Activated CD4-positive, alpha-beta T cell treated with anti-CD3 and anti-CD28 coated beads for 48 hours (primary cell): ENCODE measurements at places on chromosomes 4 and X.
A peak's percentile ranks its signal among the peaks of the same experiment; 100 is the strongest.

DNA sequence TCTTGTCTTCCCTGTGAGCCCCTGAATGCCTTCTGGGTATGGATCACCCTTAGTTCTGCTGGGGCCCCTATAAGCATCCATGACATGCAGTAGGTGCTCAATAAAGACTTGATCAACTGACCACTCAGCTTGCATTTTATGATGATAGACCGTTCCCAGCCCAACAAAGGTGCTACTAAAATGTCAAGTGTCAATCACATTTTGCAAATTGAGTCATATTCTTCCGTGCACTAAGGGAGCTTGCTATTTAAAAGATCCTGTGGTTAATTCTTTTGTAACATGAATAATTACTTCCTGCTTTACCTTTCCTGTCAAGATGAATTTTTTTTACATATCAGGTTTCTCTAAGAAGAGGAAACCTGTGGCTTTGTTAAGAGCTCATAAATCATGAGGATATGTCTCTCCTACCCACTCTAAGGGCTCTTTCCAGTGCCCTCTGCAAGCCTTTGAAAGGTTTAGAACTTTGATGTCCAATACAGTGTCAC is 47.6 kb downstream of the SH3KBP1 start:
- DNase-seq = no peak

- DNase-seq = peak; percentile 3
These were observed at the start of gene KLHL13 for GRCh38 chrX:118116713-118117550. KLHL13 (minus strand) TSS chrX:118116810; CDS start chrX:118028473, 88,337 bp downstream.

- no peak for DNase-seq
These were observed 124.6 kb downstream of the NDST3 start for GRCh38 chr4:118158763-118159375.

- no peak for DNase-seq
These were observed 196.6 kb downstream of the PRDM5 start for GRCh38 chr4:120725639-120726580.

- DNase-seq = no peak
These were observed 79.1 kb upstream of the LCORL start for GRCh38 chr4:18100657-18101056.

DNA sequence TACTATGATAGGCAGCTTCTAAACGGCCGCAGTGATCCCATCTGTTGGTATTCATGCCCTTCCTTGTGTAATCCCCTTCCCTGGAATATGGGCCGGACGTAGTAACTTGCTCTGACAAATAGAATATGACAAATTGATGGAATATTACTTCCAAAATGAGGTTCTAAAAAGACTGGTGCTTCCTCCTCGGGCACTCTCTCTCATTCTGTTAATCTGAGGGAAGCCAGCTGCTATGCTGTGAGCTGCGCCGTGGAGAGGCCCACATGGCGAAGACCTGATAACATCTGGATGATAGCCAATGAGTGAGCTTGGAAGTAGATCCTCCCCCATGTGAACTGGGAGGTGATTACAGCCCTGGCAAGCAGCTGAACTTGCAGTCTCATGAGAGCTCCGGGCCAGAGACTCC is 27.2 kb upstream of the SLC25A4 start:
- DNase-seq = peak; percentile 18

- DNase-seq = no peak
These were observed 11.7 kb downstream of the MORF4L2 start for GRCh38 chrX:103674531-103675454.

DNA sequence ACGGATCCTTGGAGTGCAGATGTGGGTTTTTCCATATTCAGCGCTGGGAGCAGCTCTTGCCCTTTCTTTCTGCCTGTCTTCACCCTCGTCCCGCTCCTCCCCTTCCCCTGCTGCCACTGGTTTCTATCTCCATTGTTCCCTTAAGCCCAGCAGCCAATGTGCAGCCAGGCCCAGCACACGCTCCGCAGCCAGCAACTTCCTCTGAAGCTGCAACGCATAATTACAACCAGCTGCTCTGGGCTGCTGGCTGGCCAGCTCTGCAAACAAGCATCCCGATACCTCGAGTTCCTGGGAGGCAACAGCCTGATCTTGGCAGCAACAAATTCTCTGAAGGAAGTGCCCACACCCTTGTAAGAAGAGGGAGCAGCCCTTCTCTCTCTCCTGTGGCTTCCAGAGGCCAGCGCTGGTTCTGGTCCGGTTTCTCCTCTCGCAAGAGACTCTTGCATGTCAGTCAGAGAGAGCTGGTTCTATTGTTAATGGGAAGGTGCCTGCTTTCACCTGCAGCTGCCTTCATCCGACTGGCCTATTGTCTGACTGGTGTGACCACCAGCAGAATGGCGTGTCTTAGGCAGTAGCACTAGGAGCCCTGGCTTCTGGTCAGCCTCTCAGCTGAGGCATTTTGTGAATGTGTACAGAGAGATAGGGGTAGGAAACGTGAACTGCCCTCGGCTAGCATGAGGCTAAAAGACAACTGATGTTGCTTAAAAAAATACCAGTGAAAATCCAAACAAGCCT is 83.8 kb upstream of the MAML3 start:
- no peak for DNase-seq

DNA sequence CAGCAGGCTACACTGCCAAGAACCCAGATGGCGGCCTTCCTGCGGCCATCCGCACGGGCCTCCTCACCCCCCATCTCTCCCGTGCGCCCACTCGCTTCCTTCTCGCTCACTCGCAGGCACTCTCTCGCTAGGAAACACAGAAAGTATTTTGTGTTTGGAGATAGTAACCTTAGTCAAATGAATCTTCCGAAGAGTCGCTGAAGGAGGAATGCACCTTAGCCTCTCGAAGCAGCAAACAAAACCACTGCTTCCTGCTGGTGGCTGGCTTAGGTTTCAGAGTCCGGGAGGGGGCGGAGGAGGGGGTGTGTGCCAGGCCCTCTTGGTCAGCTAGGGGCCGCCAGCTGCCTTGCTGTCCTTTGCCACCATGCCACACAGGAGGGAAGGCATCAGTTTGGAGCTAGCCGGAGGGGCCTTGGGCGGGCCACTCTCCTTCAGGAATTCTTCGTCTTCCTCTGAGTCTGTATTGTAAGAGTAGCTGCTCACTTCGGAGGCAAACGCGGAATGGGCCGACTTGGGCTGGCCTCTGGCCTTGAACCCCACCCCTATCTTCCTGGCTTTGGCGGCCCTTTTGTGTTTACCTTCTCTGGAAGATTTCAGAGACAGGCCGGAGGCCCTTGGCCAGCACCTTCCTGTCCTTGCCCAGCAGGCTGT is 73.2 kb upstream of the UCP1 start:
- DNase-seq = no peak

DNA sequence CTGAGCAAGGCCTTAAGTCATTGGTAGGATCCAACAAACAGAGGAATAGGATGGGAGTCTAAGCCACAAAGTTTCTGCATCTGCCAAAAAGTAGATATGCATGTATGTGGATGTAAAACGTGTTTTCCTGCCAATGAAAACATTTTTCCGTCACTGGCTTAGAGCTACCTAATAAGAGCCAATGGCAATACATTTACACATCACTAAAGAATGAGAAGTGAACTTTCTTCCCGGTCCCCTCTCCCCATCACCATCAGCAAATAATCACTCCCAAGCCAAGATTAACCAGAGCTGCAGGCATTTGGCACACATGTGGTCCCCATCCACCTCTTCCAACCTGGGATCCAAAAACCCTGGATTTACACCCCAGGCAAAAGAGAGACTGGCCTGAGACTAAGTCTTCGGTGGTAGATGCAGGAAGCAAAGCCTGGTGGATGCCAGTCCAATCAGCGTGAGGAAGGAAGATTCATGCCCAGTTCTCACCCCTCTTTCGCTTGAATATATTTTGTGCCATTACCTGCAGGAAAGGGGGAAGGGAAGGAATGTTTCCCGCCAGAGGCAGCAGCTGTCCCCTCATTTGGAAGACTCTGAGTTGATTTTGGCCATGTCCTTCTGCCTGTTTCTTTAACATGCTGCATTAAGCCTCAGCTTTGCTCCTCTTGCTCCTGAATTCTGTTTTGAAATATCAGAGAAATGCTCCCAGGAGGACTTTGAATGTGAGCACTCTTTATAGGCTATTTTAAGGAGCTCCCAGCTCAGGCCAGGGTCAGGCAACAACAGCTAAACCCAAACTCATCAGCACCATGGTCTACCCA is 131.4 kb downstream of the CHIC2 start:
- no peak for DNase-seq

- peak; percentile 35 for DNase-seq
These were observed at the start of gene STBD1 for GRCh38 chr4:76305971-76306881. STBD1 (plus strand) TSS chr4:76306733; CDS start chr4:76306770, 37 bp downstream.

- DNase-seq = no peak
These were observed 2301.3 kb upstream of the TENM3 start for GRCh38 chr4:179941911-179942310.

DNA sequence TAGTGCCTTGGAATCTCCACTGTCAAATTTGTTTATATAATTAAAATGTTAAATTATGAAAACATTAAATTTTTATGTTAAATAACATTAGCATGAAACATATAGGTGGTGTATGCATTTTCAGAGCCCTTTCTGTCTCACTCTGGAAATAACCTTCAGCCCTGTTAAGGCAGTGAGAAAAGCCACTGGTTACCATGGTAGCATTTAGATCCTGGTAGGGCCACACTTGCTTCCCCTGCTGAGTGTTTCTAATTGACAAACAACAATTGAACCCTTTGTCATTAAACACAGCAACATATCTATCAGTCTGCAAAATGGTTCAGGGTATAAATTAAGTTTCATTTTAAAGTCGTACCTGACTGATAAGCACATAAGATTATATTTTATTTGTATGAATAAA is 63.5 kb downstream of the PDK3 start:
- no peak for DNase-seq

- peak; percentile 24 for DNase-seq
These were observed 24.1 kb downstream of the MSMO1 start for GRCh38 chr4:165351359-165352130.

- DNase-seq = no peak
These were observed 38.1 kb upstream of the NOCT start for GRCh38 chr4:138977524-138977923.

GRCh38 chrX:9339603-9340491 is 125.0 kb upstream of the TBL1X start:
- no peak for DNase-seq

DNA sequence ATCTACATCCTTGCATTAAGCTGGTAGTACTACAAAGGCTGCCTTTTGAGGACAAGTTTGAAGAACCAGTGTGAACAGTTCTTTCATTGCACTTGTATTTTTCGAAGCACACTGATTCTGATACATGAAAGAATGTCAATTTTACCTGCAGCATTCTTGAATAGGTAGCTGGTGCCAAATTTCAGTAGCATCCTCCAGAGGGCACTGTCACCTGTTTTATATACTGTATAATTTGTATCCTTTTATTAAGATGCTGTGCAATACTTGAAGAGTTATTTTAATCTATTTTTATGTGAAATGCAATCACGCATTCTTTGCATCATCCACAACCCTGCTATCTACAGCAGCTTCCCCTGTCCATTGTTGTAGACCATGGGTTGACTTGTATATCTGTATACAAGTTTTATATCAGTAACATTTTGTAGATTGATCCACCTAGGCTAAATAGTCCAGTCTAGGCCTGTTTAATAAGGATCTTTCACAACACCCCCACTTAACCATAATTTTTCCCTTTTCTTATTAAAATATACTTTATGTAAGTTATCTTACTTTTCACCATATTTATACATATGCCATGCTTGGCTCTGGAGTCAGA is 325.7 kb downstream of the PCDH7 start:
- DNase-seq = no peak

DNA sequence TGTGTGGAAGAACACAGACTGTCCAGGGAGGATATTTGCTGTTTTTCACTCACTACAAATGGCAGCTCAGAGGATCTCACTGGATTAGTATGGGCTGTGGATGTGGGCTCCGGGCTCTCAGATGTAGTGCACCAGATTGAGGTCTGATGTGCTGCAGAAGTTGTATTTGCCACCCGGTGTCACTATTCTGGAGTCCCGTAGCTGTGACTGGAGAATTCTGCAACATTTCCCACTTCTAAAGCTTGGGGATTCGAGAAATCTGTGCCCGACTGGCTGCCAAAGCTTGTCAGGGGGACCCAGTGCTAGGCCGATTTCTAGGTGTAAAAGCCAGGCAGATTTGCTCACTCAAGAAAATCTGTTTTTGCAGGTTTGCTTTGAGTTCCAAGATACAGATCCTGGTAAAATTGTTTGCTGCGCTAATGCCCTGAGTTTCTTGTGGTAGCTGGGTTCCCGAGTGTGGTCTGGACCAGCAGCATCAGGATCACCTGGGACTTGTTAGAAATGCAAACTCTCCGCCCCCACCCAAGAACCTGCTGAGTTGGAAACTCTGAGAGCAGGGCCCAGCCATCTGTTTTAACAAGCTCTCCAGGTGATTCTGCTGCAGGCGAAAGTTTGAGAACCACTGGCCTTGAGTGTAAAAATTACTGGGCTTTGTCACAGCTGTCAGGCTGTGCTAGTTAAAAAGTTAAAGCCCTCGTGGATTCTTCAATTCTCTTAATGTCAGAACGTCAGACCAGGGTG is 18.1 kb downstream of the KIT start:
- no peak for DNase-seq

DNA sequence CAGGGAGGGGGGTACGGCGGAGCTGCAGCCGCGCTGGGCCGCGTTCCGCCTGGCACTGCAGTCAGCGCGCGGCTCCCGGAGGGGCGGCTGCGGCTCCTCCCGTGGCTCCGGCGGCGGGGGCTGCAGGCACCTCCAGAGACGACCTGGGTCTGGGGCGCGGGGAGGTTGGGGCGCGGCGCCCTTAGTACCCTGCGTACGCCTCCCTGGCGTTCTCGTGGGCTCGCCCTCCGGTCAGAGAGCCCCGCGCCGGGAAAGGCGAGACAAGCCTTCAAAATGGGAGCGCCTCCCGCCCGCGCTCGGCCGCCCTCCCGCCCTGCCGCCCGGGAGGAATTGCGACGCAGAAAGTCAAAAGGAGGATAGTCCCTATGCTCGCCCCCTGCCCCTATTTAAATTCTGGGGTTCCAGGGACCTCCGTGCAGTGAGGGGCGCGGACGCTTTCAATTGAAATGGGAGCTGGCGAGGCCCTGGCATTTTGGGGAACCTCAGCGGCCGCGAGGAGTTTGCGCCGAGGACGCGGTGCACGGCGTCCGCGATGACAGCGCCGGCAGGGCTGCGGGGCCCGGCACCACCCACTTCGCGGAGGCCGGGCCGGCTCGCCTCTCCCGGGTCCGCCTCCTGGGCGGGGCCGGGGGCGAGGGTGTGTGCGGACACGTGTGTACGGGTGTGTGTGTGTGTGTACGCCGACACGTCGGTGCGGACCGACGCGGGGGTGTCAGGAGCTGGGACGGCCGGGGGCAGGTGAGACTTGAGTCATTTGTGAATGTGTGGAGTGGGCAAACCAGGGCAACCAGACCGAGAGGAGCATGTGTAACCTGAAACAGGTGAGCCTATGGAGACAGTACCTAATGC is 544 bp downstream of the HERC3 start:
- peak; percentile 90 for DNase-seq

- DNase-seq = no peak
These were observed 175.9 kb downstream of the DCLK2 start for GRCh38 chr4:150253965-150254630.

GRCh38 chr4:143473334-143474126 is 40.0 kb upstream of the SMARCA5 start:
- DNase-seq = no peak

DNA sequence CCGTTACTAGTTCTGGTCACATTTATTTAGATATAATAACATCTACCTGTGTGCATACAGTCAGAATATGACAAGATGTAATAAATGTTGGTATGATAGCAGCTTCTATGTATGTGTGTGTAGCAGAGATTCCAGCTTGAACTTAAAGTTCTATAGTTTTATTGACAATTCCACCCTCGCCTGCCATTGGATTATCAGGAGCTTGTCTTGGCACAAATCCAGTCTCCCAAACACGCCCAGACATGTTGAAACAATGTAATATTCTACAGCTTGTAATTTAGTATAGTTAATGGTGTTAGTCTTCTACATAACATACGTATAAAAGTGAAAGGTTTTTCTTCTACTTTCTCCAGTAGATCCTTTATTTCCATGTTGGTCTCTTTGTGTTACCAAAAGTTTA is 44.4 kb downstream of the BBS12 start:
- DNase-seq = no peak
